ENCODE measurements at places on chromosomes 7 and 10.
A peak's percentile ranks its signal among the peaks of the same experiment; 100 is the strongest.

DNA sequence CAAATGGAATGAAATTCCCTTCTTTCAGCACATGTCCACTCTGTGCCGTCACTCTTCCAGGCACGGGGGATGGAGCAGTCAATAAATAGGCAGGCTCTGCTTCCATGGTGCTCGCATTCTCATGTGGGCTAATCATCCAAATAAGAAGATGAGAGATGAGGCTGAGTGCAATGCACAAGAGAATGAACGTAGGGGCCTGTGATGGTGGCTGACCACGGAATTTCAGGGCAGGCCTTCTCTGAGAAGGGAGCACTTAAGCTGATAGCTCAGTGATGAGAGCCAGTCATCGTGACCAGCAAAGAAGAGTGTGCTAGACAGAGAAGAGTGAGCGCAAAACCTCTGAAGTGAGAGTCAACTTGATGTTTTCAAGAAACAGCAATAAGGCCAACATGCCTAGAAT is 47.9 kb downstream of the TAF3 start:
- DNase-seq = peak; percentile 35

DNA sequence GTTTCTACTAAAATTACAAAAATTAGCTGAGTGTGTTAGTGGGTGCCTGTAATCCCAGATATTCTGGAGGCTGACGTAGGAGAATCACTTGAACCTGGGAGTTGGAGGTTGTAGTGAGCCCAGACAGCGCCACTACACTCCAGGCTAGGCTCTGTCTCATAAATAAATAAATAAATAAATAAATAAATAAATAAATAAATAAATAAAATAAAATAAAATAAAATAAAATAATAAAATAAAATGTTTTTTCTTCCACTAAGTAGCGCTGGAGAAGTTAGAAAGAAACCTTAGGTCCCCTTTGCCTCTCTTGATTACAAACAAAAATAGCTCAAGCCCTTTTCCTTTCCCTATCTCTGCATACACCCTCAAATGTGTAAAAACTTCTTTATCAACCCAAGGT is 525.9 kb downstream of the IPMK start:
- DNase-seq = no peak

- DNase-seq = no peak
Measured at GRCh38 chr7:140637400-140637799, 3.2 kb downstream of the DENND2A start.

DNA sequence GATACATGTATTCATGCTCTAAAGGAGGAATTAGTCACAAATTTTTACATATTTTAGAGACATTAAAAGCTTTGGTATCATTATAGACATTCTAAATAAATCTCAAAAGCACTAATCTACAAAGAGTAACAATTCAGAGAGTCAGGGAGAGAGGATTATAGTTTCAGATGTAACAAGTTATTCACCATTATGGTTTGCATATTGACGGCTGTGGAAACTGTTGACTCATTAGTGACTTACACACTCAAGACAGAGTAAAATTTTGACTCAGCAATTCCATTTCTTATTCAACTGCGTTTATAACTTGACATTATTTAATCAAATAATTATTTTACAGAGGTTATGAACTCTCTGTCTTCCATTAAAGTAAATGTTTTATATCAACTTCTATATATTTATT is 95.4 kb upstream of the SEMA3C start:
- peak; percentile 26 for DNase-seq

GRCh38 chr10:81405399-81405798 is 469.6 kb upstream of the NRG3 start:
- no peak for DNase-seq

- DNase-seq = no peak
Measured at GRCh38 chr7:113176836-113177235, 58.5 kb upstream of the SMIM30 start.

DNA sequence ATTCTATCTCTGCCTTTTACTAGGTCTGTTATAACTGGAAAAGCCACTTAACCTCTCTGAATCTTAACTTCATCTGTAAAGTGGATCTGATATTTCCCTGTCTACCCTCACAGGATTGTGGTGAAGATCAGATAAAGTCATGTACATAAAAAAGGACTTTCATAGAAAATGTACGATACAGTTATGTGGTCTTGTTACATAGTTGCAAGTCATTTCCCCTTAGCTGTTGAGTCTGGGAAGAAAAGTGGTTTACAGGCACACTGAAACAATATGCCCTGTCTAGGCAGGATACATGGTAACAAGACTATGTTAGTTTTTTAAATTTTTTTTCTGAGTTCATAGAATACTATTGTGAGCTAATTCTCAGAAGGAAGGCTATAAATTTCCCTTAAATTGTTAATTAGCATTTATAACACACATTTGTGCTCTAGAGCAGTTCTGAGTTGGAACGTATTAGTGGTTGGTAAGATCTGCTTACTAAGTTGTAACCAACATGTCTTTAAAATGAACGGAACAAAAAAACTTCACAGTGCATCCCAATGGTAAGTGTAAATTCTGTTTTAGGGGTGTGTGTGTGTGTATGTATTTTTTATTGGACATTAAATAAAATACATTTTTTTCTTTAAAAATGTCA is 7.1 kb upstream of the GSTO1 start:
- no peak for DNase-seq

DNA sequence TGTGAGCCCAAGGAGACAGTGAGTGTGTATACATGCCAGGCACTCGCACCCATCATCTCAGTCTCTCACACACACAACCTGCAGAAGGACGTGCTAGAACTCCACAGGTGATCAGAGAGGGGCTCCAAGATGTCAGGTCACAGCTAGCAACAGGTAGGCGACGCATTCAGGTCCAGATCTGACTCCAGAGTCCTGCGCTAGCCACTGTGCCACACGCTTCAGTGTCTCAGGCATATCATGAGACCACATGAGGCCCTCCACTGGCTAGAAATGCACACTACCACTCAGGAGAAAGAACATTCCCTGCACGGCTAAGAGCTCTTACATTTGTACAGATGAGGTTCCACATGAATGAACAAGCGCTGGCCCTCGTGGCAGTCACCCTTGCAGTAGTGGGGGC is 11.5 kb downstream of the AKR1B1 start:
- no peak for DNase-seq

- no peak for DNase-seq
Measured at GRCh38 chr10:3173171-3173878, 743 bp upstream of the PITRM1 start.

GRCh38 chr10:14543046-14543903 is 212.6 kb upstream of the FRMD4A start:
- peak; percentile 8 for DNase-seq

DNA sequence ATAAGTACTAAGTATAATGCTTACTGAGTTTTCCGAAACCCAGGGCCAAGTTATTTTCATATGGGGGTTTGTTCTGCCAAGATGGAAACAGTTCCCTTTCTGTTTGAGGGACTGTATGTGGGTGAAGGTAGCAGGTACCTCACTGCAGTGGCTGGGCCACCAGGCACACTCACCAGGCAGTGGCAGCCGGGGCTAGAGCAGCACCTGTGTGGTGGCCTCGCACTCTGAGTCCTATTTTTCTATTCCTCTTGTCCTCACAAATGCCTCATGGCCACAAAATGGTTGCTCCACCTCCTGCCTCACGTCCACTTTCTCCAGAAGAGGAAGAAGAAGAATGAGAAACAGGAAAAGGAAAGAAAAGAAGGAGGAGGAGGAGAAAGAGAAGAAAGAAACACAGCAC is 167.3 kb upstream of the SHH start:
- no peak for DNase-seq

DNA sequence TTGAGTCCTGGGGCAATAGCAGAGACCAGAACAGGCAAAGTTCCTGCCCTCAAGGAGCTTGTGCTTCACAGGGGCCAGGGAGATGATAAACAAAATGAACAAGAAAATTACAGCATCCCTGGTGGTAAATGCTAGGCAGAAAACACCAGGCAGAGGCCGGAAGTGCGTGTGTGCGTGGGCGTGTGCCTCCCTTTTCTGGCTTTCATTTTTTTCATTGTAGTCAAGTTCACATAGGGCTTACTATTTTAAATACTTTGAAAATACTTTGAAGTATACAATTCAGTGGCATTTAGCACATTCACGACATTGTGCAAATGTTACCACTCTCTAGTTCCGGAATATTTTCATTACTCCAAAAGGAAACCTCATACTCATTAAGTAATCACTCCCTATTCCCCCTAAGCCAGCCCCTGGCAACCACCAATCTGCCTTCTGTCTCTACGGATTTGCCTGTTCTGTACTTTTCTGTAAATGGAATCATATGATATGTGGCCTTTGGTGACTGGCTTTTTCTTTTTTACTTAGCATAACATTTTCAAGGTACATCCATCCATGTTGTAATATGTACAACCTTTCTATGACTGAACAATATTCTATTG is 88.1 kb upstream of the PDCD4 start:
- DNase-seq = no peak

DNA sequence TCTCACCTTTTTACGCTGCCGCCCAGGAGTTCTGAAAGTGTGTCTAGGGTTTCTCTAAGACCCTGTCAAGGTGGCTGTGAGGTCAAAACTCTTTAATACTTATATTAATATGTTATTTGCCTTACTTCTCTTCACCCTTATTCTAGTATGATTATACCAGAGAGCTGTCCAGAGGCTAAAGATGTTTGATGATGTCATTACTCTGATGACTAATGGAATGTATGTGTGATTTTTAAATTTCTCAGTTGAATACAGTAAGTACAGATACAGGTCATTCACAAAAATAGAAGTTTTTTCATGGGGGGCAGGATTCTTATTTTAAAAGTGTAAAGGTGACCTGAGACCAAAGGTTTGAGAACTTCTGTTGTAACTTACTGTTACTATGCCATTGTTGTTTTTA is 150.6 kb upstream of the FOXP2 start:
- peak; percentile 6 for DNase-seq

- no peak for DNase-seq
Measured at GRCh38 chr10:46319389-46319788, 32.6 kb downstream of the ANTXRL start.

GRCh38 chr10:114489521-114490310 is 85.4 kb upstream of the AFAP1L2 start:
- no peak for DNase-seq

DNA sequence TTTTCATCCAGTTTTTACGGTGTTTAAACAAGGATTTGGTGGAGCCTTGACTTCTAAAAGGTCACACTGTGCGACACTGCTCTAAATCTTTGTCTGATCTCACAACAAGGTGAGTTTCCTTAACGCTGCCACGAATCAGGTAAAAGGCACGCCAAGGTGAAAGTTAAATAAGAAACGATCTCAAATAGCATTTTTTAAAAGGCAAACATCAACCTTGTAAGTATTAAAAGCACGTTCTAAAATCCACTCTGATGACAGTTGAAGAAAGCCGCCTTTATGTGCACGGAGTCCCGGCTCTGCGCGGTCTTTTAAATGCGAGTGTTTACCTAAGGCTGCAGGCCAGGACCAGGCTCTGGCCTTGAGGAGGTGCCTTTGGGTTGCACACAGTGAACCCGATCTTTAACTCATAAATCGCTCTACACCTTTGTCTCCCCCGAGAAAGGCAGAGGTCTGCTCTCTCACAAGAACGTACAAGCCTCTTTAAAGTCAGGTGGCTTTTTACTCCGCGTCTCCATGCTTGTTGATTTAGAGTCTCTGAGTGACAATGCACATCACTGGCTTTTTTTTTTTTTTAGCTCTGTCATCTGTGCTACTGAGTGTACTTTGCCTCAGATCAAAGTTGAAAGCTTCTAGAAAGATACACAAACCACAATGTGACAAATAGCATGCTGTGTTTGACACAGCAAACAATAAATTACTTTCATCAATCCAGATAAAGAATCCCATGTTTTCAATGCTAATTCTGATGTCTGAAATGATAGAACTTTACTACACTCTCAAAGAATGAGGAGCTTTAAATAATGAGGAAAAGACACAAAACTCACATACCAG is 25.9 kb upstream of the RNF32 start:
- DNase-seq = no peak

DNA sequence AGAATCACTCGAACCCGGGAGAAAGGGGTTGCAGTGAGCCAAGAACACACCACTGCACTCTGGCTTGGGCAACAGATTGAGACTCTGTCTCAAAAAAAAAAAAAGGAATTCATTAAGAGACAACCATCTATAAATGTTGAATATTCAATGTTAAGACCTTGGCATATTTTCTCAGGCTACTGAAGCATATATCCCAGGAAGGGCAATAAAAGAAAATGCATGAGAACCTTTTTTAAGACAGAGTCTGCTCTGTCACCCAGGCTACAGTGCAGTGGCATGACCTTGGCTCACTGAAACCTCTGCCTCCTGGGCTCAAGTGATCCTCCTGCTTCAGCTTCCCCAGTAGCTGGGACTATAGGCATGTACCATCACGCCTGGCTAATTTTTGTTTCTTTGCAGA is 165.0 kb downstream of the JMJD1C start:
- DNase-seq = no peak

DNA sequence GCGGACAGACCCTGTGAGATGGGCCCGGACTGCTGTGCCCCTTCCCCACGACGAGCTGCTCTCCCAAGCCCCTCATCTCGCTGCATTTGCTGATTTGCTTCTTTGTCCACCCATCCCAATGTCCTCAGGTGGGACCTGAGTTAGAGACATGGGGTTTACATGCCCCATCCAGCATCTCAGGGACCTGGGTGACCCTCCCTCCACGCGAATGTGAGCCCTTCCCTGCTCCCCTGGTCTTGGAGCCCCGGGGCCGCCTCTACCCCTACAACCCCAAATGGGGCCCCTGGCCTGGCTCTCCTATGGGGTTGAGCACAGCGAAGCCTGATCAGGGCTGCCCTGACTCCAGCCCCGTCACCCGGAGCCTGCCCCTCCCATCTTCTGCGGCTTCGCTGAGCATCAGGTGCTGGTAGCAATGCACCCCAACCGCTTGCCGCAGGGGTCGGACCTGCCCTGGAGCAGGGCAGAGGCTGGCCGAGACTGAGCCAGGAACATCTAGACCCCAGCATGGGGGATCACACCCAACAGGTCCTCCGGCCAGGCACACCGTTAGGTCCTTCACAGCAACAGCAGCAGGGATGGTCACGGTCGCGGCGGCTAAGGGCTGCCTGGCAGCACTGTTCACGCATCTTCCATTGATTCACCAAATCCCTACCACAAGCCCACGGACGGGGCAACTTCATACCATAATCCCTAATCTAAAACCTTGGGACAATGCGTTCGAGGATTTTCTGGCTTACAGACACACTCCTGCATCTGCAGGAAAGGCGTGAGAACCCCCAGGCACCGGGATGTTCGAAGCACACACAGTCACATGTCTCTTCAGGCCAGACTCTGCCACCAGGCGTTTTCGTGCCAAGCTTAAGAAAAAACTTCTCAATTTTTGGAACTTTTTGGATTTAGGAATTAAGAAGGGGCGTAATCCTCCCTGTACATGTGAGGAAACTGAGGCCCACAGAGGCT is 15.5 kb downstream of the WDR86 start:
- DNase-seq = no peak

GRCh38 chr7:123787220-123788007 is 38.6 kb upstream of the WASL start:
- no peak for DNase-seq

- no peak for DNase-seq
Measured at GRCh38 chr10:122475100-122475499, 13.7 kb downstream of the HTRA1 start.

- DNase-seq = peak; percentile 65
Measured at GRCh38 chr10:35127289-35127891, 744 bp downstream of the CREM start.

GRCh38 chr10:110190170-110190569 is 17.2 kb upstream of the MXI1 start:
- DNase-seq = no peak
